ENCODE measurements at places on chromosomes 13 and 19.

DNA sequence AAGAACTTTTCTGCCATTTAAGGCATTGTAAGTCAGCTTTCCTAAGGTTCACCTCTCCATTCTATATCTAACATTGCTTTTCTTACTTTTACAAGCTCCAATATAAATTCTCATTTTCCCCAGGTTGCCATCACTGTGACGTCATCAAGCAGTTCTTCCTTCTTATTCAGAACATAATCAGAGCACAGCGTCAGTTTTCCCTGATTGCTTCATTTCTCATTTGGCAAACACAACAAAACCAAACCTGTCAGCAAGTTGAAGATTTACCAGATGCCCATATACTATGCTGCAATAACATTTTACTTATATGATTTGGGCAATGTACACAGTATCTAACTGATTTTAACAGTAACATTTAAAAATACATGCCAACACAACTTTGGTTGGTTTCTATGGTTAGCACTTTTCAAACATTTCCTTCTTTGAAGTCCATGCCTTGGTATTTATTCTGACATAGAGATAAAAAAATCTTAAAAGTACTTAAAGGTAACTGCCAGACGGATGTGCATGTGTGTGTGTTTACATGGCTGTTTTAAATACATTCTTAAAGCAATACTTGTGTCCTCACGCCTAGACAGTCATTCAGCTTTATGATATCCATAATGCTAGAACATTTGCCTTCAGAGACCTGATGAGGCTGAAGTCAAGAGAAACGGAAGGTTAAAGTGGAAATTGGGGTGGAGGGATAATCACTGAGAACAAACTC lies 264.0 kb downstream of the KLF12 start:
- no peak for DNase-seq

GRCh38 chr13:113734099-113734825 lies 24.8 kb upstream of the TMEM255B start:
- DNase-seq, result no peak

GRCh38 chr19:13882836-13883235 lies 5.9 kb downstream of the NANOS3 start:
- DNase-seq, result no peak

- no peak for DNase-seq
These were observed 247.3 kb downstream of the KCTD12 start for GRCh38 chr13:76638882-76639281.

GRCh38 chr19:5881543-5882299 lies 11.4 kb upstream of the FUT5 start:
- no peak for DNase-seq

DNA sequence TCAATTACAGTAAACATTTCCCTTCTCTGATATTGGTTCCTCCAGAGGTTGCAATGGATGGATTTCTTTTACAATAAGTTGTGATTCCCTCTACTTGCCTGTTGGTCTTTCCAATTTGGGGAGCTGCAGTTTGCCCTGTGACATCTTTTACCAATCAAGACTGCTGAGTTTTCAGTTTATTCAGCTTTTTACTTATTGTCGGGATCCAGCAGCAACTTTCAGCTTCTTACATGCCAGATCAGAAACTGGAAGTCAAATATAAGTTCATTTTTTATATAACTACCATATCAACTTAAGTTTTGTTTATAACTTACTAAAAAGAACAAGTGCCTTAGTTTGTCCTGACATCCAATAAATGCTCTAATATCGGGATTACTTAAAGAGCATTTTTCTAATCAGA lies 10.5 kb downstream of the OR10H3 start:
- no peak for DNase-seq

DNA sequence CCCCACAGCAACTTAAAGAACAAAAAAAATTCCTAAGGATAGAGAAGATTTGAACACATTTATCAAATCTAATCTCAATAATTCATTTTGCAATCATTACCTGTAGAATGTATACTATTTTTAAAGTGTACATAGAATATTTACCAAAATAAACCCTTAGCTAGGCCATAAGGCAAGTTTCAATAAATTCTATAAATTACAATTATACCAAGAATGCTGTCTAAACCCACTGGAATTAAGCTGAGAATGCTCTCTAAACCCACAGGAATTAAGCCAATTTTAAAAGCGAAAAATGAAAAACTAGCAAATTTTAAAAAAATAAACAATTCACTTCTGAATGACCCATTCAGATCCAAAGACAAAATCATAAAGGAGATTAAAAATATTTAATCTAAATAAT lies 540.4 kb upstream of the NBEA start:
- no peak for DNase-seq

DNA sequence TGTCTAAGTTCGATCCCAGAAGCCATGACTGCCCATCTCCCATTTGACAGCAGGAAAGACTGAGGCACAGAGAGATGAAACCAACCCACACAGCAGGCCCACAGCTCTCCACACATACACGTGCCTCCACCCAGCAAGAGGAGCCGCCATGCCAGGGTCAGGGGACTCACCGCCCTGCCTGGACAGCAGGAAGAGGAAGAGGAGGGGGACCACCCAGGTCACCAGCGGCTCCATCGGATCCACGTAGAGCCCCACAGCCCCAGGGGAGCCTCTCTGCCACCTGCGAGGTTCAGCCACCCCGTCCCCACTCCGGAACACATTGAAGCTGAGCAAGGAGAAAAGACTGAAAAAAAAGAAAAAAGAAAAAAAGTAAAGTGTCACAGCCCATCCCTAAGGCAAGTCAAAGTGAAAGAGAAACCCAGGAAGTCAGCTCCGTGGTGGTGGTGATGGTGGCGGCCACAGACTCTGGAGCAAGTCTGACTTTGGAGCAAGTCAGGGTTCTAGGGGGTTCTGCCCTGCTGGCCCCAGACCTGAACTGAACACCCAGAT lies at the start of gene IL12RB1:
Gene IL12RB1 (minus strand): TSS at position 345 of the 549 bp plus-strand sequence. CDS start 111 bp downstream, at position 234.
- DNase-seq, result no peak

DNA sequence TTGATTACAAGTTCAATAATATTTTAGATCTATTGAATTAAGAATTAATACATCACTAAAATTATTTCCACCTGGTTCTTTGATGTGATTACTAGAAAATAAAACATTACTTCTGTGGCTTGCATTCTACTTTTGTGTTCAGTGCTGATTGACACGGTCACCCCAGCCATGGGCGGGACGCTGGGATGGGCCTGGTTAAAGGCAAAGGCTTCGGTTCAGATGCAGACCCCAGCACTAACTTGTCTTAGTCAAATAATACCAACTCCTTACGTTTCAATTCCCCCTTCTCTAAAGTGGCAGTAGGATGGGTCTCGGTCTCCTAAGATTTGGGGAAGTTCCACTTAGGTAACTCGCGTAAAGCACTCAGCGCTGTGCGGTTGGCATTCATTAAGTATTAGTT lies 144.9 kb downstream of the URI1 start:
- DNase-seq, result no peak

GRCh38 chr19:38361633-38362075 lies 12.7 kb upstream of the PSMD8 start:
- peak; percentile 46 for DNase-seq

DNA sequence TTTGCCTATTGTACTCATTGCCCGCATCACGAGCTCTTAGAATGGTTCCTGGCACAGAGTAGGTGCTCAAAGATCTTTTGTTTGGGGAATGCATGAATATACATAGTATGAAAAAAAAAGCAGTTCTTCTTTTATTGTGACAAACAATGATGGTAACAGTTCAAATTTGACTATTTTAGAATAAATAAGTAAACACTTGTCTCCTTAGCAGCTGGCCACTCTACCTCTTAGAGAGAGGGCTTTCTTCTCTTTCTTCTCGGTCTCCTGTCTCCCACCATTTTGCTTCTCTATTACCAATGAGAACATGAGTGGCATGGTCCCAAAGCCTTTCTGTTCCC lies 639 bp upstream of the SLAIN1 start:
- no peak for DNase-seq

GRCh38 chr19:52172347-52172746 lies 926 bp upstream of the ZNF836 start:
- DNase-seq, result no peak

- no peak for DNase-seq
These were observed 19.8 kb downstream of the EEF1AKMT1 start for GRCh38 chr13:20754009-20754408.

GRCh38 chr13:35851356-35851755 lies 279.8 kb downstream of the DCLK1 start:
- DNase-seq, result no peak

GRCh38 chr19:17549085-17549740 lies 6.2 kb upstream of the COLGALT1 start:
- DNase-seq, result no peak

GRCh38 chr19:29804493-29804892 lies 7.3 kb upstream of the CCNE1 start:
- no peak for DNase-seq

GRCh38 chr13:25675060-25675459 lies 303.3 kb downstream of the ATP8A2 start:
- no peak for DNase-seq

- DNase-seq, result no peak
These were observed 62.6 kb downstream of the STK24 start for GRCh38 chr13:98514288-98514687.

DNA sequence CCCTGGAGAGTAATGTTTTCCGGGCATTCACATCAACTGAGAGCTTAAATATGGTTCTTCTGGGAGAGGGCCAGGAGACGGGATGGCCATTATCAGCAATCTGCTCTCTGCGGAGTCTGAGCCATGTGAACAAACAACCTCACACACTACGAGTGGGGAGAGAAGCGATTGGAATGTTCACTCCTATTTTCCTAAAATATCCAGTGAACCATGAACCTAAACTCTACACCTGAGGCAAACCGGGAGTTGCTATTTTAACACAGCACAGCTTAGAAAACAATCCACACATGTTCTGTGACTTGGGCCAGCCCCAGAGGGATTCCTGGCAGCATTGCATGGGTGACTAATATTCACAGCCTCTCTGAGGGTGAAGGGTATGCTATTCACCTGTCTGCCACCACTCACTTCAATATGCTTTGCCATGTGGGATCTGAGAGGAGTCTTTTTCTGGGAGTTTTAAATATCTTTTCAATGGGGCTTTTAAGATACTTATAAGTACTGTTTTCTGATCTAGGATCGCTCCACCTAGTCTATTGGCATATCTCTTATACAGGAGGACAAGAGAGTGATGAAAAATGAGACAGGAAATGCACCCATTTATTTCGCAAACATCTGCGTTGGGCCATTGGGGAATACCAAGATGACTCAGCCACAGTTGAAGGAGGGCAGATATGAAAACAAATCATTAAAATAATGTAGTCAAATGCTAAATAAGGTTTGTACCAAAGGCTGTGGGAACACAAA lies 72.6 kb upstream of the SERP2 start:
- no peak for DNase-seq

- no peak for DNase-seq
These were observed 65.9 kb downstream of the TRPM4 start for GRCh38 chr19:49223472-49223871.

DNA sequence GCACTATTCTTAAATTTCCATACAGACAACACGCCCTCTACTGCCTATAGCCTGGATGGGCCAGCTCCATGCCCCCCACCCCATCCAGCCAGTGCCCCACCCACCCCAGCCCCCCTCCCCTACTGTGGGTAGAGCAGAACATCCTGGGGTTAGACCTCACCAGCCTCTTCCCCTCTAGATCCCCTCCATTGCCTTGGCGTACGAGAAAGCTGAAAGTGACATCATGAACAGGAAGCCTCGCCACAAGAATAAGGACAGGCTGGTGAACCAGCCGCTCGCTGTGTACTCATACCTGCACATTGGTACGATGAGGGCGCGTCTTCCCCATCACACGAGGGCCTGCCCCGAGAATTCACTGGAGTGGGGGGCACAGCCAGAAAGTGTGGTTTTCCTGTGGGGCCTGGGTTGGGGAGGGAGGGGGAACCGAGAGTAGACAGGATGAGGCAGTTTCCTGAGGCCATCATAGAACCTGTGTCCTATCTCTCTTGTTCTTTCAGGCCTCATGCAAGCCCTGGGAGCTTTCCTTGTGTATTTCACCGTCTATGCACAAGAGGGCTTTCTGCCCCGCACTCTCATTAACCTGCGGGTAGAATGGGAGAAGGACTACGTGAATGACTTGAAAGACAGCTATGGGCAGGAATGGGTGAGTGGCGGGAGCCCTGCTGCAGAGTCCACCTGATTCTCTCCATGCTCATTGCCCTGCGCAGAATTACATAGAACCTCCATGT lies 29.1 kb downstream of the ATP12A start:
- no peak for DNase-seq

DNA sequence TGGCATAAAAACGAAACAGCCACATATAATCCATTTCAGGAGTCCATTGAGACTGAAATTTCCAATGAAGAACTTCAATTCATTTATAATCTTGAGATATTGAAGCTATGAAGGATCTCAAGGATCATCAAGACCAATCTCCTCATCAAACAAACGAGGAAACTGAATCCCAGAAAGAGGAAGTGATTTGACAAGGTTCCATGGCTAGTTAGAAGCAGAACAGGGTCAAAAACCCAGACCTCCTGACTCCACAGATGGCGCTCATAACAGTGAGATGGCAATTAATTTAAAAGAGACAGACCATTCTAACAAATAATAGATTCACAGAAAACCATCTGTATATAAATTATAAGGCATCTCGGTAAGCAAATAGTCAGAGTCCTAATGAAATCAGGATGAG lies 229.7 kb downstream of the KCTD12 start:
- DNase-seq, result no peak

DNA sequence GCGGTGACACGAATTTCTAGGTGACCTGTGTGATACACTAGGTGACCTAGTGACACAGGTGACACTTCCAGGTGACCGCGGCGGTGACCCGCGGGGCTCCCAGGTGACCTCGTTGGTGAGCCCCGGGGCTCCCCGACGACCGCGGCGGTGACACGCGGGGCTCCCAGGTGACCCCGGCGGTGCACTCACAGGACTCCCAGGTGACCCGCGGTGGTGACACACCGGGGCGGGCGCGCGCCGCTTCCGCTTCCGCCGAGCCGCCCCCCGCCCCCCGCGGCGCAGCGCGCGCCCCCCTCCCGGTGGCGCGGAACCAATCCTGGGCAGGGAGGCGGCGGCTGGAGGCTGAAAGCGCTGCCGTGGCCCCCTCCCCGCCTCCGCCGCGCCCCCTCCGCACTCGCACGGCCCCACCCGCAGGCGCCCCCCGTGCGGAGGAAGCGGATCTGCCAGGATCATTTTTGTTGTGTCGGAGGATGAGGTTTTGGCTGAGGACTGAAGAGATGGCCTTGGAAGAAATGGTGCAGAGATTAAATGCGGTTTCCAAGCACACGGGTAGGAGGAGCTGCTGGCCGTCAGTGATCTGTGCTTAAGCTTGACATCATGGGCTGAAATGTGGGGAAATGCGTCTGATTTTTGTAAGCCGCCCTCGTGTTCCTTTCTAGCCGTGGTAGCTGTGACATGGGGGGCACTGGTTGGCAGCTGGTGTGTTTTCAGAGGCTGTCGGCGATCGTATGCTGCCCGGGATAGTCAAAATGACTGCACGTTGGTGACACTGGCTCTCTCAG lies at the start of gene MCF2L:
Gene MCF2L (plus strand): TSS at position 305 of the 782 bp plus-strand sequence. CDS start 166 bp downstream, at position 471.
- peak; percentile 27 for DNase-seq
